ENCODE measurements at places on chromosomes 5 and 9. TPM values are rescaled to one million over a fixed set of nuclear protein-coding genes. Genes with fewer than 3 reads are reported as not detected.

DNA sequence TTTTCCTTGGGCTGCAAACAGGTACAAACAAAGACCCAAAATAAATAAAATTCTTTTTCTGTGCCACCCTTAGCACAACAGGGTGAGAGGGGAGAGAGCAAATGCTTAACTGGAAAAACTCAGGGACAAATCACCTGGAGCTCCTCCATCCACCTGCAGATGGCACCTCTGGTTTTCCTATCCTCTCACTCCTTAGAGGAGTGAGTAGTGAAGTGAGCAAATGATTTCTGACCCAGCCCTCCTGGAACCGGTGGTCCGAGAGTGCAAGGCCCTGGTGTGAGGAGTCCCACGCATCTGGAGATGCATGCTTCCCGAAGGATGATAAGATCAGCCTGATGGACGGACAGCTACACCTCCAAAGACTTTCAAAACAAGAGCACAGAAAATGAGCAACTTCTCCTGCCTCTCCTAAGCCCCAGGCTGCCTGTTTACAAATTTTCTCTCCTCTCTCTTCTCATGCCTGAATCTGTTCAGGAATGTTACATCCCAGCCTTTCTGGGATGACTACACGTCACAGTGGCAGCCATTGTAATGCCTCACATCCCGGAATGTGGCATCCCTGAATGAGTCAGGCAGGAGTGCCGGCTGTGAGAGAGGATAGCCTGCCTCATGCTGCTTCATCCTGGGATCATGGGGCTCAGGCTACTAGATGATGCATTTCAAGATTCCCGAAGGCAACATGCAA is 86.4 kb downstream of the ADRB2 start:
- H3K4me3 ChIP-seq: no peak overlapping the region
- peaks cover 53% of the 10 kb centered on the region for H3K4me1 ChIP-seq
- no peaks in the 10 kb centered on the region for H3K27me3 ChIP-seq

DNA sequence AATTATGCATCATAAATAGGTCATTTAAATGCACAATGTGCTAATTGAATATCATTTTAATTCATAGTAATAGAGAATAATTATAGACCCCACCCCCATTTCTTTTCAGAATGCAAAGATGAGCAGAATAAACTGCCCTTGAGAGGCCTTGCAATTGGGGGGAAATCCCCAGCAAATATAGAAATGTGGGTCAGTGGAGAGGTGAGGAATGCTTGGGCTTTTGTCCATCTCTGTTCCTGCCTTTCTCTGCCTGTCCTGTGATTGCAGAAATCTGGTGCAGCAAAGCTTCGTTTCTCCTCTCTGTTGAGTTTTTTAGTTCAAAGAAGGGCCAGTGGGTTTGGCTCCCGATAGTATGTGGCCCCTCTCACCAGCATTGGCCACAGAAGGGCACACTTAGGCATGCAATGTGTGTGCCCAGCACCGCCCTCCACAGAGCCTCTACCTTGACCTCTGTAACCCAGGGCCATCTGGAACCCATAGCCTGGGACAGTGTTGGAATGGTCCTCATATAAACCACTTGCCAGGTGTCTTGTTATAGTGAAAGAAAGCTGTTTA is 164.2 kb downstream of the SEMA6A start:
- H3K4me1 ChIP-seq: no peaks in the 10 kb centered on the region
- H3K4me3 ChIP-seq: no peak overlapping the region
- no peaks in the 10 kb centered on the region for H3K27me3 ChIP-seq
- H3K36me3 ChIP-seq: no peaks in the 10 kb centered on the region

DNA sequence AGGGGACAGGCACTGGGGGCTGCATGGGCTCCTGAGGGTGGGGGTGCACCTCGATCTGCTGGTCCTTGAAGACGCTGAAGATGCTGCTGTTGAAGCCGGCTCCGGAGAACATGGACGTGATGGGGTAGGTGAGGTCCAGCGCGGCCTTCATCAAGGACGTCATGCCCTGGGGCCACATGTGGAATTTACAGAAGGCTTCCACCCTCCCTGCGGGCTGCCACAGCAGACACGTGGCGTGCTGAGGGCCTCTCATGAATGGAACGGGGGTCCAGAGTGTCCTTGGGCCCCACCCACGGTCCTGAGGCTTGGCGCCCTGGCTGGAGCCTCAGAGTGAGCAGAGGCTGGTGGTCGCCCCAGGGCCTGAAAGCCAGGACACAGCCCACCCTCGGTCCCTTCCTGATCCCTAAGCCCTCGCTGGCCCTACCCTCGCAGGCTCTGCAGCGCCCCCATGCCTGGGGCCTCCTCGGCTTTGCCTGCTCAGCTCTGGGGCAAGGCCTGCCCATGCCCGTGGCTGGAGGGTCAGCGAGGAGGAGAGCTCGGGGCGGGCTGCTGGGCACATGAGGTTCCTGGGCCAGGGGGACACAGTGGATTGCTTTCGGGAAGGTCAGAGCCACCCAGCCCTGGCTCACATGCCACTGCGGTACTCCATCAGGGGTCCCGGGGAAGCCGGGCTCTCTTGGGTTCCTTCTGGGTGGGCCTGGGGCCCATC is 5.3 kb upstream of the NSMF start:
- H3K4me1 ChIP-seq: peaks cover 3% of the 10 kb centered on the region
- H3K27ac ChIP-seq: no peak overlapping the region
- H3K4me3 ChIP-seq: no peak overlapping the region
- H3K27me3 ChIP-seq: peaks cover 3% of the 10 kb centered on the region

GRCh38 chr9:124708074-124708473 is 63.0 kb downstream of the NR6A1 start:
- peak overlapping the region; percentile 62 for H3K27ac ChIP-seq
- H3K27me3 ChIP-seq: no peaks in the 10 kb centered on the region
- H3K36me3 ChIP-seq: peaks cover 2% of the 10 kb centered on the region
- no peak for DNase-seq
- H3K4me3 ChIP-seq: no peak overlapping the region
- peaks cover 21% of the 10 kb centered on the region for H3K4me1 ChIP-seq

- no peak for DNase-seq
- no peak overlapping the region for H3K27ac ChIP-seq
- H3K4me1 ChIP-seq: peaks cover 5% of the 10 kb centered on the region
These were observed 33.0 kb upstream of the PIK3R1 start for GRCh38 chr5:68182534-68182933.

DNA sequence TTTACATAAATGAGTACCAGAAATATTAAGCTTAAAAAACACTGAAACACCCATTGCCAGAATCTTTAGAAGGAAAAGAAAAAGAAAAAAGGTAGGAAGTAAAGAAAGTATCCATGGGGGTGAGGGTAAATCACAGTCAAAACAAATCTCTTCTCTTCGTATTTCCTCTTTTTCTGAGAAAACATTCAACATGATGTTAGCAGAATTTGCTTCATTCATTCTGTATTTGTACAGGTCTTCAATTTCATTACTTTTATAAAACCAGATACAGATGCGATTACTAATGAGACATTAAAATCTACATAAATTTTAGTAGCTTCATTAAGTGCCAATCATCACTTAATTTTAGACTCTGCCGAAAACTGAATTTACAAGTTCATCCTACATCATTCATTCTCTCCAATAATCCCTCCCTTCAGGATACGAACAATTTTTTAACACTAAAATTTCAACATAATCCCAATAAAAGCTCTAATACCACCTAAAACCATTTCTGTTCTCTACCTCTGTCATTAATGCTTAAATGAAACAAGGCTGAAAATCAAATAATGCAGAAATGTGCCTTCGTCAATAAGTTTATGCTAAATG is 7.0 kb downstream of the NR3C1 start:
- peak overlapping the region; percentile 29 for H3K27ac ChIP-seq
- H3K4me3 ChIP-seq: peak overlapping the region; percentile 11
- no peak for DNase-seq
- H3K36me3 ChIP-seq: peaks cover 10% of the 10 kb centered on the region

GRCh38 chr5:73856997-73857396 is 231.0 kb downstream of the ARHGEF28 start:
- no peak overlapping the region for H3K4me3 ChIP-seq
- peaks cover 13% of the 10 kb centered on the region for H3K36me3 ChIP-seq
- H3K27me3 ChIP-seq: no peaks in the 10 kb centered on the region
- DNase-seq: no peak
- H3K4me1 ChIP-seq: no peaks in the 10 kb centered on the region

DNA sequence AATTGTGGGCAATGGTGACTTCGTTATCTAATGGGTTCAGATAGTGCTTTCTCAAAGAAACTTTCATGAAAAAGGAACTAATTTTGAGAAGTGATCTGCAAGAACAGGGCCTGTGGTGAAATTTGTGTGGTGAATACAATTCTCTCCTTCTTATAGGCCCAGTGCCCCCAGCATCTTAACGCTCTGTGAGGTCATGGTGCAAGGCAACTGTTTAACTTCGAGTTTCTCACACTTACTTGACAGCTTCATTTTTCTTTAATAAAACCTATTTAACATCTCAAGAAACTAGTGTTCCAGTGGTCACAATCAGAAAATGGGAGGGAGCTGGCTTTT is 69.2 kb downstream of the FAM114A2 start:
- peaks cover 4% of the 10 kb centered on the region for H3K4me1 ChIP-seq
- no peak overlapping the region for H3K4me3 ChIP-seq
- no peak for DNase-seq
- peaks cover 5% of the 10 kb centered on the region for H3K27me3 ChIP-seq
- H3K27ac ChIP-seq: no peak overlapping the region
- H3K36me3 ChIP-seq: no peaks in the 10 kb centered on the region

DNA sequence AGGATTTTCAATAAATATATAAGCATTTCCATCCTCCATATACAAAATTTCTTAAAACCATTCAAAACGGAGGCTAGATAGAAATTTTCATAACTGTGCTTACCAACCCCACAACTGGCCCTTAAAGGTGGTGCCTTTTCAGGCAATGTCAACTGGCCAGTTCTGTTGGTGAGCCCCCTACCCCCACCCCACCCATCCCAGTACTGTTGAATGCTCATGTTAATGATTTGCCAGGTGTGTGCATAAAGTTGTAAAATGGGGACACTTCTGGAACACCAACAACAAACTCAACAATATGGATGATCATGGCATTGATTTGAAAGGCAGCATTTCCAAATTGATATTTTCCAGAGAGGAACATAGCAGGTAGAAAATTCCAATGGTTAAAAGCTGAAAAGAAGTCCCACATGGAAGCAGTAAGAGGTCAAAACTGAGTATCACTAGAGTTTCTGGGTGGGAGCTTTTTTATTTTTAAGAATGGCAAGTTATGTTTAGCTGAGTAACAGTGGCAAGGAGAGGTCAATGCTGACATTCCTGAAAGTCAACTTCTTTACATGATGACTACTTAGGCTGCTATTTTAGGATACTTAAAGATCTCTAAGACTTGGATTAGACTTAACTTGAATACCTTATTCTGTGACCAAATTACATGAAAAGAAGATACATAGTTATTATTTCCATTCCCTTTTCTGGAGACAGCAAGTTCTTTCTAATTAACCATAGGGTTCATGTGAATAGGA is 2.7 kb downstream of the LEAP2 start:
- peaks cover 11% of the 10 kb centered on the region for H3K4me1 ChIP-seq
- peak; percentile 53 for DNase-seq
- H3K27me3 ChIP-seq: no peaks in the 10 kb centered on the region
- peaks cover 43% of the 10 kb centered on the region for H3K36me3 ChIP-seq

DNA sequence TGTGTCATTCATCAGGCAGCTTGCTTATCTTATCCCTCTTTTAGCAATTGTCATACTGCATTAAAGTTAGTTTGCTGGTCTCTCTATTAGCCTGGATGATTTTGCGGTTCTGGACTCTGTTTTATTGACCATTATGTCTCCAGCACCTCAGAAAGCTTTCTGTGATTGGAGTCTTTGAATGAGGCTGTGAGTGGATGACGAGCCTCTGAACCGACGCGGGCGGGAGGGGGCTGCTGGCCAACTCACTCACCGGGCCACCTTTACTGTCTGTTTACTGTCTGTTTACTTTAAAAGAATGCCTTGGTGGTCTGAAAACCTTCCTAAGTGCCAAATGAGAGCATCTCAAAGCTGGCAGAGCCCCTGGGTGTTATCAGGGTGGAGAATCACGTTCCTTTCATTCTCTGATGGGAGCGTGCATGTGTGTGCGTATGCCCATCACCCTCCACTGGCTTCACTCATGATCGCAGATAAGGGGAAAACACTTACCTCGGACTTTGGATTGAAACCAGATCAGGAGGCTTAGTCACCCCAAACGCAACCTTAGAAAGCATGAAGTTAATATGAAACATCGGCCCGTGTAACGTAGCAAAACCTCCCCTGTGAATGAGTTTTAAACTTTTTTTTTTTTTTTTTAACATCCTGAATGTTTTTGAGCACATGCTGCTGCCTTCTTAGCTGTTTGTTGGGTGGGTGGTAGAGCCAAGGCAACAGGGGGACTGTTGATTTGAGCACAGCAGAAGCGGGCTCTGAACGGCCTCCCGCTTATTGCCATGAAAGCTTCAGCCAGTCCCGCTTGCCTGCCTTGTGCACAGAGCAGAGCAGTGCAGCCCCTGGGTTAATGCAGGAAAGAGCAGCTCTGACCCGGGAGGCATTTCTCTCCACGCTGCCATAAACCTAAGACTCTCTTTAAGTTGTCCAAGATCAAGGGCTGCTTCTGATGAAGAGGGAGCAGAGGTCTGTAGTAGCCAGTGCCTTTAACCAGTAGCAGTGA is 173.6 kb downstream of the GADD45G start:
- H3K4me1 ChIP-seq: no peaks in the 10 kb centered on the region
- H3K4me3 ChIP-seq: no peak overlapping the region
- peaks cover 4% of the 10 kb centered on the region for H3K27me3 ChIP-seq
- H3K27ac ChIP-seq: no peak overlapping the region
- no peak for DNase-seq

DNA sequence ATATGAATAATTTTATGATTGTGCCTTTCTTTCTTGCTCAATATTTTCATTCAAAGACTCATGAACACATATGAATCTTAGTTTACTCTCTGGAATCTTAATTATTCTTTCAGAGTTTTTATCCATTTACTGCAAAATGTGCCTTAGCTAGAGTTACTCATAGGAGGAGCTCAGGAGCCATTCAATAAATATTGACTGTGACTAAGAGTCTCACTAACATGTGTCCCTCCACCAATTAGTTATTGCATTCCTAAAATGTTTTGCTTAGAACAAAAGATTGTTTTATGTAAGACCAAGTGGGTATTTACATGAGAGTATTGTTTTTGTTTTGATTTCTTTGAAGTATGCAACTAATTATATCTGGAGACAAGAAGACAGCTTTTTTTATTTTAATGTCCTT is 218.4 kb upstream of the MAST4 start:
- H3K36me3 ChIP-seq: no peaks in the 10 kb centered on the region
- H3K4me1 ChIP-seq: no peaks in the 10 kb centered on the region
- no peaks in the 10 kb centered on the region for H3K27me3 ChIP-seq
- no peak overlapping the region for H3K4me3 ChIP-seq
- H3K27ac ChIP-seq: no peak overlapping the region

GRCh38 chr9:14497476-14497875 is 183.5 kb upstream of the NFIB start:
- DNase-seq: no peak
- no peaks in the 10 kb centered on the region for H3K4me1 ChIP-seq
- no peaks in the 10 kb centered on the region for H3K36me3 ChIP-seq
- no peak overlapping the region for H3K4me3 ChIP-seq
- no peak overlapping the region for H3K27ac ChIP-seq
- H3K27me3 ChIP-seq: no peaks in the 10 kb centered on the region

DNA sequence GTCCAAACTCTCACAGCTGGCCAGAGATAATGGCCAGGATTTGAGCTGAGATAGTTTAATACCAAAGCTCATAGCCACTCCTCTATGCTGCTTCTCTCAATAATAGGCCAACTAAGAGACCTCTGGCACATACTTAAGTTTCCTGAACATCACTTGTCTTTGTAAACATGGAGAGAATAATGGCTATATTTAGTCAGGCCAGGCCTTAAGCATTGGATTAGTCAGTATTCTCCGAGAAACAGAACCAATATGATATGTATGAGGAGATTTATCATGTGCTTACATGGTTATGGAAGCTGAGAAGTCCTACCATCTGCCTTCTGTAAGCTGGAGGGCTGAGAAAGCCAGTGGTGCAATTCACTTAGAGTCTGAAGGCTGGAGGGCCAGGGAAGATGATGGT is 45.4 kb downstream of the CFAP95 start:
- no peaks in the 10 kb centered on the region for H3K27me3 ChIP-seq
- no peak for DNase-seq
- H3K4me1 ChIP-seq: peaks cover 20% of the 10 kb centered on the region
- H3K36me3 ChIP-seq: no peaks in the 10 kb centered on the region

ABO gene
- total RNA-seq: not detected

JMY gene
- total RNA-seq: 9.0 TPM
